ENCODE measurements at places on chromosomes 5 and 9.

- DNase-seq: no peak
These were observed 21.3 kb downstream of the DTWD2 start for GRCh38 chr5:118967059-118967508.

GRCh38 chr5:18281947-18282581 lies 647.8 kb downstream of the TAF11L14 start:
- no peak for DNase-seq

DNA sequence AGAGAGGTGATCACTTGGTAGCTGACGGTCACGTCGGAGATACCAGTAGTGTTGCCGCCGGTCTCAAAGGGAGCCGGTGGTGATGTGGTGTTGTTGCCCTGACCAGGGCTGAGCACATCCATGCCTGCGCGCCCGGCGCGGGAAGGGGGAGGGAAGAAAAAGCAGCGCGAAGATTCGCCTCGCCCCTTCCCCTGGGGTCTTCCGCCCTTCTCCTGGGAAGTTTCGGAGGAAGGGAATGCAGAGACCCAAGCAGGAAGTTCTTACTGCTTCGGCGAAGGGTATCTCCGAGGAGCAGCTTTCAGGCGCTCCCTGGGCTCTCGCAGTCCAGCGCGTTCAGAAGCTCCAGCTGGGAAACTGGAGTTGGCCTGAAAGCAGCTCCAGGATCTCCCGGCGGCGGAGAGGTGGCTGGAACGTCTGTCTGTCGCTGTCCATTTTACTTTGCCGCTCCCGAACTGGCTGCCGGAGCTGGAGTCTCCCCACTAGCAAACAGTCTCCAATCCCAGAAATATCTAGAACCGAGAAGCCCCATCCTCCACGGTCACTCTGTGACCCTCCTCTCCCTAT lies 565 bp downstream of the HTR1A start:
- DNase-seq: no peak

- no peak for DNase-seq
These were observed 268.6 kb downstream of the FER start for GRCh38 chr5:109016300-109016699.
